ENCODE measurements at places on chromosomes 12 and 14.

DNA sequence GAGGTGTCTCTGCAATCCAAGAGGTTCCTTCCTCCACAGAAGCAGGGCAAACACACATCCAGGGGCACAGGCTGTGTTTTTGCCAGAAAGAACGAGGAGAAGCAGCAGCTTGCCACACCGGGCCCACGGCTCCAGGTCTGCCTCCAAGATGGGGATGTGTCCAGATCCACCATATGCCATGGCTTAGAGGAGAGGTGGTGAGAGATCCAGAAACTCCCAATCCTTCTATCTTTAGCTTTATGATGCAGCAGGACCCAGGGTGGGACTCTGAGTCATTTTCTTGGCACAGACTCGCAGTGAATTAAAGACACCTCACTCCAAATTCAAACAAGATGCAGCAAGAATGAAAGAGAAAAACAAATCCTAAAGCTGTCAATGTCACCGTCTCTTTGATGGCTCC, 481.4 kb upstream of the TMEM132C start:
- DNase-seq, result no peak

- DNase-seq, result no peak
Observed at GRCh38 chr14:101761881-101762529, 496 bp downstream of the PPP2R5C start.

GRCh38 chr12:22082190-22082701, 36.2 kb downstream of the CMAS start:
- no peak for DNase-seq

- no peak for DNase-seq
Observed at GRCh38 chr12:56998316-56998715, 8.0 kb downstream of the ZBTB39 start.

DNA sequence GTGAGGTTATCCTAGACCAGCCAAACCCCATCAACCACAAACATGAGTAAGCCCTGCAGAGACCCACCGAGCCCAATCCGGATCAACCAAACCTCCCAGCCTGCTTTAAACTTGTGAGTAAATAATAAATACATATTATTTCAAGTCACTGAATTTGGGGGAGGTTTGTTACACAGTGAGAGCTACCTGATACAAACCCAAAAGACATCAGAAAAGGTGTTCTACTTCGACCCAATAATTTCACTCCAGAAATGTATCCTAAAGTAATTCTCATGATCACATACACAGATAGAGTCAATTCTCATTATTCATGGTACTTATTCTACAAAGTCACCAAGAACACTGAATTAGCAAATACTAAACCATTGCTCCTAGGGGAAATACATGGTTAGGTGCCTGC, 16.2 kb upstream of the CORO1C start:
- DNase-seq, result no peak

- no peak for DNase-seq
Observed at GRCh38 chr12:31687101-31687527, 27.6 kb downstream of the ETFBKMT start.

DNA sequence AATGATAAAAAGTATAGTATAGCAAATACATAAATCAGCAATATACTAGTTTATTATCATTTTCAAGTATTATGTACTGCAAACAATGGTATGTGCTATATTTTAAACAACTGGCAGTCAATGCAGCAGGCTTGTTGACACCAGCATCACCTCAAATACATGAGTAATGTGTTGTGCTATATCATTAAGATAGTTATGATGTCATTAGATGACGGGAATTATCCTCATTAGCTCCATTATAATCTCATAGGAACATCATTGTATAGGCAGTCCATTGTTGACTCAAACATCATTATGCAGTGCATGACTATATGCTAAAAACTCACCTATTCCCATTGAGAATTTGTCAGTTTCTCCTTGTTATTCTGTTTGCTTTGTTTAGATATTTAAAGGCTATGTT, 85.4 kb downstream of the PRKD1 start:
- DNase-seq, result no peak
